T-helper 1 cell treated with Interleukin-12 subunit alpha and Interleukin-12 subunit beta and Interleukin-4 antibody, amounts not matched to agents 30 ng/mL and 1 ng/mL, for 36 hours (primary cell): ENCODE measurements at places on chromosomes 2 and 18. TPM values are rescaled to one million over a fixed set of nuclear protein-coding genes. Genes with fewer than 3 reads are reported as not detected.

CNDP1 gene
- total RNA-seq: 0.20 TPM in 1 of 2 replicates, not detected in the other

GAL3ST2 gene
- not detected in 2 replicates for total RNA-seq

INPP1 gene
- 9.4 and 9.9 TPM in 2 replicates for total RNA-seq

UGT1A7 gene
- not detected in 2 replicates for total RNA-seq

CNRIP1 gene
- total RNA-seq: not detected in 2 replicates

FOXI3 gene
- total RNA-seq: not detected in 2 replicates

ZAP70 gene
- 346 and 364 TPM in 2 replicates for total RNA-seq

NAT8 gene
- total RNA-seq: not detected in 2 replicates

EGR4 gene
- 0.27 and 0.56 TPM in 2 replicates for total RNA-seq

PLB1 gene
- total RNA-seq: 0.78 and 0.98 TPM in 2 replicates

PARD6G gene
- 0.05 TPM in 1 of 2 replicates, not detected in the other for total RNA-seq

CDKL4 gene
- total RNA-seq: 0.54 TPM in 2 replicates

TMEM182 gene
- 1.8 and 2.2 TPM in 2 replicates for total RNA-seq

FBXO48 gene
- total RNA-seq: 2.4 and 2.5 TPM in 2 replicates

NYAP2 gene
- not detected in 2 replicates for total RNA-seq

RAD51AP2 gene
- total RNA-seq: not detected in 2 replicates

TNS1 gene
- 1.0 TPM in 2 replicates for total RNA-seq

IFIH1 gene
- 90.5 and 94.0 TPM in 2 replicates for total RNA-seq

STEAP3 gene
- 0.05 and 0.15 TPM in 2 replicates for total RNA-seq

MZT2B gene
- total RNA-seq: 290 and 302 TPM in 2 replicates

APCDD1 gene
- total RNA-seq: not detected in 2 replicates

PRKAG3 gene
- total RNA-seq: not detected in 2 replicates

MYOM1 gene
- 1.0 and 1.6 TPM in 2 replicates for total RNA-seq

SAP130 gene
- 32.1 and 32.9 TPM in 2 replicates for total RNA-seq

TNFRSF11A gene
- total RNA-seq: 25.6 and 25.8 TPM in 2 replicates

CD226 gene
- total RNA-seq: 121 and 125 TPM in 2 replicates

MATN3 gene
- not detected in 2 replicates for total RNA-seq

EIF2AK3 gene
- 30.5 and 31.4 TPM in 2 replicates for total RNA-seq

C1GALT1C1L gene
- total RNA-seq: 0.17 TPM in 1 of 2 replicates, not detected in the other

RASGRP3 gene
- 13.9 and 14.1 TPM in 2 replicates for total RNA-seq

MAPRE3 gene
- 2.2 and 3.4 TPM in 2 replicates for total RNA-seq

SULT1C2 gene
- not detected in 2 replicates for total RNA-seq

PROKR1 gene
- 0.05 TPM in 1 of 2 replicates, not detected in the other for total RNA-seq

MYO7B gene
- total RNA-seq: 0.46 and 0.54 TPM in 2 replicates

VSNL1 gene
- not detected in 2 replicates for total RNA-seq

CHRND gene
- not detected in 2 replicates for total RNA-seq

GALR1 gene
- total RNA-seq: not detected in 2 replicates

SNTG2 gene
- total RNA-seq: not detected in 2 replicates

ASXL3 gene
- total RNA-seq: not detected in 2 replicates

SLC9A4 gene
- 0.15 and 0.20 TPM in 2 replicates for total RNA-seq

ANKRD36C gene
- 75.3 and 78.8 TPM in 2 replicates for total RNA-seq

CCDC121 gene
- 1.0 and 2.2 TPM in 2 replicates for total RNA-seq

DSC1 gene
- not detected in 2 replicates for total RNA-seq
